Sigmoid colon (tissue), 7 donors: ENCODE measurements at places on chromosomes 4 and X.

- no peak overlapping the region for H3K4me3 ChIP-seq
- H3K4me1 ChIP-seq = no peaks in the 10 kb centered on the region
- no peaks in the 10 kb centered on the region for H3K36me3 ChIP-seq
- peak; percentile 74 for DNase-seq
Observed at GRCh38 chr4:14184265-14184664, 556.7 kb upstream of the BOD1L1 start.

DNA sequence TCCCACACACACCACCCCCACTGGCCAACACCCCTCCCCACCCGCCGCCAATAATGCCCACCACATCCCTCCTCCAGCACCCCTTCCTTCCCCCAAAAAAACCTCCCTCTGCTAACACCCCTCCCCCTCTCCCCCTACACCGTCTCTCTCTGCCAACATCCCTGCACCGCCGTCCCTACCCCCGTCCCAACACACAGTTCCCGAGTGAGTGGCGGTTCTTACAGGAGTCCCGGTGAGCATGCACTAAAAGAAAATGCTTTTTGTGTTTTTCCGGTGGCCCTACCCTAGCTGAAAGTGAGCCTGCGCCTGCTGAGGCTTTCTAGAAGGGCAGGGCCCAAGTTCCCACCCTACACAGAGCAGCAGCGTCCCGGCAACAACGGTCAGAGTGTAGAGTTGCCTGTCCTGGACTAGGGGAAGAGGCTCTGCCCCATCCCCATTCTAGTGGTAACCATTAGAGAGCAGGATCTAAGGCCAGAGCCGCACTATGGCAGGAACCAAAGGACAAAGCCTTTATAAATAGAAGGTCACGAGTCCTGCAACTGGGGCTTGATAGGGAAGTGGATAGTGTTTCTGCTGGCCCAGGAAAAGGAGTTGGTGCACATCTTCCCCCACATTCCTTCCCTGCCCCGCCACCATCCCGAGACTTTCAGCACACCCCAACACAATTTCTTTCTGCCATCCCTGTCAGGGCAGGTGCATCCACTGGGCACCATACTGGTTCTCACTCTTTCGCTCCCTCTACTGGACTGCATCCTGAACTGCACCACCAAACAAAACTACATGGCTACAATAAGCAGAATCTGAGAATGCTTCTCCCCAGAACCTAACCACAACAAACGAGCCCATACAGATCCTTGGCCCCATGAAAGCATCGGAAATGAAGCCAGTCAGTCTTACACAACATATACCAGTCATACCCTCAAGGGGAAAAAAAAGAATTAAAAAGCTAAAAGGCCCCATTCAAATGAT, 78.1 kb upstream of the PAGE3 start:
- no peaks in the 10 kb centered on the region for H3K36me3 ChIP-seq
- no peaks in the 10 kb centered on the region for H3K27me3 ChIP-seq
- H3K4me3 ChIP-seq = no peak overlapping the region
- H3K4me1 ChIP-seq = no peaks in the 10 kb centered on the region

DNA sequence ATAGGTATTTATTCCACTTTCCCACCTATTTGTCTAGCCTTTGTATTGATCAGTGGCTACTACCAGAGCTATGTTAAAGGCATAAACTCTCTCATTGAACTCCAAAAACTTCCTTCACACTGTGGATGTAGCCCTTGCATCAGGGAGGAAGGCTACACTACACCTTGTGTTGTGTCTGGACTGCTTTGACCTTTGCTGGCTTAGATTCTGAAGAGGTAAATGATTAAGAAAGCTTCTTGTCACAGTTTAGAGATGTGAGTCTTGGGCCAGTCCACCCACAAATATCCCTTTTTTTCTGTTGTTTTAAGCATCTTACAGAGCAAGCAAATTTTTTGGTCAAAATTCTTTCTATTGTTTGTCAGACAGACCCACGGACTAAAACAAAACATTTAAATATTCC, 1.9 kb downstream of the ENPEP start:
- DNase-seq = no peak
- H3K4me3 ChIP-seq = no peak overlapping the region
- H3K27ac ChIP-seq = no peak overlapping the region
- no peaks in the 10 kb centered on the region for H3K4me1 ChIP-seq
- no peaks in the 10 kb centered on the region for H3K36me3 ChIP-seq

GRCh38 chrX:42073448-42073847, 150.1 kb upstream of the CASK start:
- no peaks in the 10 kb centered on the region for H3K4me1 ChIP-seq
- H3K4me3 ChIP-seq = no peak overlapping the region
- H3K27ac ChIP-seq = no peak overlapping the region
- no peaks in the 10 kb centered on the region for H3K36me3 ChIP-seq
- H3K27me3 ChIP-seq = no peaks in the 10 kb centered on the region

GRCh38 chr4:106629268-106629625, 260.7 kb upstream of the GIMD1 start:
- peaks cover 12% of the 10 kb centered on the region for H3K4me1 ChIP-seq
- no peak for DNase-seq
- H3K4me3 ChIP-seq = no peak overlapping the region
- no peaks in the 10 kb centered on the region for H3K36me3 ChIP-seq
- no peaks in the 10 kb centered on the region for H3K27me3 ChIP-seq

DNA sequence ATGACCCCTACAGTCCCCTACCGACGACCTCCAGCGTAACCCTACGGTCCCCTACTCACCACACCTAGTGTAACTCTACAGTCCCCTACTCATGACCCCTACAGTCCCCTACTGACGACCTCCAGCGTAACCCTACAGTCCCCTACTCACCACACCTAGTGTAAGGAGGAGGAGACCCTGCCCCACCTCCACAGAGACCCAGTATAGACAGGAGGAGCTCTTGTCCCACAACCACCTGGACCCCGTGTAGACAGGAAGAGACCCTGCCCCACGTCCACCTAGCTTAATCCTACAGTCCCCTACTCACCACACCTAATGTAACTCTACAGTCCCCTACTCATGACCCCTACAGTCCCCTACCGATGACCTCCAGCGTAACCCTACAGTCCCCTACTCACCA, 26.9 kb downstream of the CSF2RA start:
- DNase-seq = no peak
- no peak overlapping the region for H3K4me3 ChIP-seq
- H3K27me3 ChIP-seq = no peaks in the 10 kb centered on the region
- no peak overlapping the region for H3K27ac ChIP-seq
- no peaks in the 10 kb centered on the region for H3K36me3 ChIP-seq

DNA sequence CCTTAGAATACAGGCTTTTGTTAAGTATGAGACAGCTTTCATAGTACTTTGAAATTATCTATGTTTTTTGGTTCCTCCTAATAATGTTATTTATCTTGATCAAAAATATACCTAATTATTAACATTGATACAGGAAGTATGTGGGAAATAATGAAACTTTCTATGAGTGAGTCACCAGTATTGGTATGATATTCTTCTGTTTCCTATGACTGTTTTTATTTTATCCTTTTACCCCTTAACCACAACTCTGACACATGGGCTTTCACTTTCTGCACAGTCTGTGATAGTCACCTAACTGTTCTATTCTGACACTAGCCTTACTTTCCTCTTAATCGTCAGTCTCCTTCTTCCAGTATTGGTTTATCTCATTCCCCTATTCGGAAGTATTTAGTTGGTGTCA, 4.7 kb downstream of the THAP9 start:
- DNase-seq = no peak
- H3K4me1 ChIP-seq = peaks cover 6% of the 10 kb centered on the region
- no peak overlapping the region for H3K4me3 ChIP-seq
- H3K27me3 ChIP-seq = no peaks in the 10 kb centered on the region
- no peak overlapping the region for H3K27ac ChIP-seq

DNA sequence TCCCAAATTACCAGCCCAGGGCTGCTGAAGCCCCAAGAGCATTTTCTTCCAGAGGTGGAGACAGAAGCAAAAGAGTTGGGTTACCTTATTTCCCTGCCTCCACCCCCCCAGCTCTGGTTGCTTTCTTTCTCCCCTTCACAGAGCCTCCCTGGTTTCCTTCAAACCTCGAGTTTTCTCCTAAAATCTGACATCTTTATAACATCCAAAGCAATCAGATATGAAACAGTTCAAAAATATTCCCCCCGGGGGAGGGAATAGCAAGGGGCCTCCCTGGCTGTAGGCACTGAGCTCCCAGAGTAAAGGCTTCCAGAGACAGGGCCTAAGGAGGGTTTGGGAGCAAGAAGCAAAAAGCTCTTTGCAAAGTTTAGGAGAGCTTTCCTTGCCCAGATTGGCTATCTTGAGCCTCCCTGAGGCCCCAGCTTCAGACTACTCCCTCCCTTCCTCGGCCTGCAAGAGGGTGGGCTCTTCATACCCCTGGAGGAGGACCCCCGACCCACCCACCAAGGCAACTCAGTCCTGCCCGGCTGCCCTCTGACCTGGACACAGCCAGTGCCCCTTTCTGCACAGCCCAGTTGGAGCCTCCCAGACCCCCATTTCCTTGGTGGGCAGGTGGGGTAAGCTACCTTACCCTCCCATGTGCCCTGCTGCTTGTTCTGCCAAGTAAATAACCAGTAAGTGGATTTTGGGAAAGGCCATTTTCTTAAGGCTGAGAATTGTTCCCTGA, 7.6 kb downstream of the MAMLD1 start:
- H3K36me3 ChIP-seq = no peaks in the 10 kb centered on the region
- no peak for DNase-seq
- H3K4me3 ChIP-seq = no peak overlapping the region
- no peak overlapping the region for H3K27ac ChIP-seq
- no peaks in the 10 kb centered on the region for H3K27me3 ChIP-seq

- H3K4me1 ChIP-seq = peaks cover 50% of the 10 kb centered on the region
- no peak for DNase-seq
- peak overlapping the region; percentile 99 for H3K27ac ChIP-seq
- H3K4me3 ChIP-seq = peak overlapping the region; percentile 87
Observed at GRCh38 chr4:7937006-7937405, 2.7 kb downstream of the AFAP1 start.

GRCh38 chr4:41041551-41041950, 172.8 kb downstream of the APBB2 start:
- DNase-seq = no peak
- no peak overlapping the region for H3K4me3 ChIP-seq
- no peaks in the 10 kb centered on the region for H3K27me3 ChIP-seq
- no peak overlapping the region for H3K27ac ChIP-seq
- no peaks in the 10 kb centered on the region for H3K4me1 ChIP-seq
- no peaks in the 10 kb centered on the region for H3K36me3 ChIP-seq

GRCh38 chr4:88836216-88836615, 138.6 kb upstream of the NAP1L5 start:
- H3K36me3 ChIP-seq = no peaks in the 10 kb centered on the region
- H3K4me3 ChIP-seq = no peak overlapping the region
- H3K27me3 ChIP-seq = no peaks in the 10 kb centered on the region
- no peaks in the 10 kb centered on the region for H3K4me1 ChIP-seq
- H3K27ac ChIP-seq = no peak overlapping the region
- DNase-seq = no peak

- peaks cover 8% of the 10 kb centered on the region for H3K4me1 ChIP-seq
- H3K27me3 ChIP-seq = no peaks in the 10 kb centered on the region
- no peak overlapping the region for H3K4me3 ChIP-seq
- H3K27ac ChIP-seq = no peak overlapping the region
- no peak for DNase-seq
Observed at GRCh38 chr4:42309361-42310260, 87.7 kb upstream of the SHISA3 start.

- no peaks in the 10 kb centered on the region for H3K36me3 ChIP-seq
- no peak overlapping the region for H3K27ac ChIP-seq
- peaks cover 64% of the 10 kb centered on the region for H3K27me3 ChIP-seq
- H3K4me1 ChIP-seq = peaks cover 20% of the 10 kb centered on the region
Observed at GRCh38 chr4:1794809-1795298, 1.8 kb downstream of the FGFR3 start.

DNA sequence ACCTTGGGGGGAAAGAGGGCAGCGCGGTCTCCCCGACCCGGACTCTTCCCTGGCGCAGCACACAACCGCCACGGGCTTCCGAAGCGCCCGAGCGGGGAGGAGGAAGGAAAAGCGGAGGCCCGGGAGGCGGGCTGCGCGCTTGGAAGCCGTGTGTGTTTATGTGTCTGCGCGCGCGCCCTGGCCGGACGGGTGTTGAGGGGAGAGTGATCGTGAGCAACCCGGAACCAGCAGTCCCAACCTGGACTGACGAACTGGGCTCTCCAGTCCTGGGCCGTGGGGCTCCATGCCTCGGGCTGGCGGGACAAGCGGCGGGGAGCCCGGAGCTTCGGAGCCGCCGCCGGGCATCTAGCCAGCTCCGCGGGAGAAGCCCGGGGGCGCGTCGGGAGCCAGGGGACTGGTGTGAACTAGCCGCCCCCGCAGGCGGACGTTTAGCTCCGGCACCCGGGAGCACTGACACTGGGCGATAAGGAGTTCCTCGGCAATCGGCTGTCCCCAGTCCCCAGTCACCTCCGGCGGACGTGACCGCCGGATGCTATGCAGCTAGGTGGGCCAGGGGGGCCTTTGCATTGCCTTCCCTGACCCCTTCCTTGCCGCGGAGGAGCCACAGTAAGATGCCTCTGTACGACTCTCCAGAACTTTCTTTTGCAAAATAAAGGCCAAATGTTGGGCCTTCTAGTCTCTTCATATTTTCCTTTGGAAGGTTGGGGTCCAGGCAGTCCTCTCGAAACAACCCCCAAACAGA, 74.8 kb upstream of the BCOR start:
- H3K27ac ChIP-seq = peak overlapping the region; percentile 91
- peak; percentile 88 for DNase-seq
- H3K27me3 ChIP-seq = no peaks in the 10 kb centered on the region
- H3K4me1 ChIP-seq = no peaks in the 10 kb centered on the region
- no peaks in the 10 kb centered on the region for H3K36me3 ChIP-seq

DNA sequence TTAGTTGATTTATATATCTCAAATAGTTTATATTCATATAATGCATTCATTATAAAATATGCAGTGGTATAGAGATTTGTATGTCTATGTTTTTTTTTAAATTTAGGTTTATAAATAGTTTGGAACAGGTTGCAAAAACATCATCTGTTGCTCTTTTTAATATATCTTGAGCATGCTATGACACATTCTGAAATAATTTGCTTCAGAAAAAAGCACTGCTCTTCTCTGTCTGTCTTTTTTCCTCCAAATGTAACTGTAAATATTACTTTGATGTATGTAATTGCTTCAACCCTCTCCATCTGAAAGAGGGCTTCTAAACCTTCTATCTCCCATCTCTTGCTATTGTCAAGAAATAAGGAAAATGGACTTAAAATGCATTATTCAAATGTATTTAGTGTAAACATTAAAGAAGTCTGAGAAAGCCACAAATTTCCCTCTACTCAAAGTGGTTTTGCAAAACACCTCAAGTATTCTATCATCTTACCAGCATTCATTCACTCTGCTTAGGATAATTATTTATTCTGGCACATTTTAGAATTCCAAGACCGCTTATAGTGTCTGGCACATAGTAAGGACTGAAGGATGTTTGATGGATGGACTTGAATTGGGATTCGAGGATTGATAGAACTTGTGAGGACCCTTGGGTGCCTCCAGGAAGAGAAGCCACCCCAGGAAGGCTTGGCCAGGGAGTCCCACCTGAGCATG, 87.8 kb downstream of the CLNK start:
- no peaks in the 10 kb centered on the region for H3K36me3 ChIP-seq
- no peak overlapping the region for H3K27ac ChIP-seq
- no peaks in the 10 kb centered on the region for H3K4me1 ChIP-seq
